Central memory CD4-positive, alpha-beta T cell (primary cell): ENCODE measurements at places on chromosomes 2 and 18.
A peak's percentile ranks its signal among the peaks of the same experiment; 100 is the strongest.

GRCh38 chr2:105582952-105583660 is 161.6 kb upstream of the NCK2 start:
- DNase-seq: no peak

DNA sequence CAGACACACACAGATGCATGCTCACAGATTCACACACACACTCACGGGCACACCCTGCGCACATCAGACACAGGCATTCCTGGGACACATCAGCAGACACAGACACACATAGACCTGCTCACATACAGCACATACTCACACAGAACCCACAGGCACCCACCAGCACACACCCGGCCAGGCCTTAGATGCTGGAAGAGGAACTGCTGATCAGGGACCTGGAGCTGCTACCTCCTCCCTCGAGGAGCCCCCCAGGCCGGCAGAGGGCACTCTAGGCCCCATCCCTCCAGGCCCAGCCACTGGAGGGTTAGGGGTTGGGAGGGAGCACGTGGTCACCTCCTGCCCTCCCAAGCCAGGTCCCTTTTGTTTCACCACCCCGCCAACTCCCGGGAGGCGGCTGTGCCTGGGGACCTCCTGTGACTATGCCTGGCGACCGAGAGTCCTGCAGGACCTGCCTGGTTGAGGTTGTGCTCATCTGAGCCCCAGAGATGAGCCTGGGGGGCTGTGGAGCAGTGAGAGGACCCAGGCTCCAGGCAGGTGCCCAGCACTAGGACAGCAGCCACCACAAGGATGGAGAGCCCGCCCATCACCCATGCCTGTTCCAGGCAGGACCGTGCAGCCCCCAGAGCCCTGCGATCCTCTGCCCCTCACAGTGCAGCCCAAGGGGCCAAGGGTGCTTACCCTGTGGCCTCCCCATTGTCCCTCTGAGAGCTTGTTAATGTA is 21.0 kb upstream of the PTMA start:
- DNase-seq: peak; percentile 51

DNA sequence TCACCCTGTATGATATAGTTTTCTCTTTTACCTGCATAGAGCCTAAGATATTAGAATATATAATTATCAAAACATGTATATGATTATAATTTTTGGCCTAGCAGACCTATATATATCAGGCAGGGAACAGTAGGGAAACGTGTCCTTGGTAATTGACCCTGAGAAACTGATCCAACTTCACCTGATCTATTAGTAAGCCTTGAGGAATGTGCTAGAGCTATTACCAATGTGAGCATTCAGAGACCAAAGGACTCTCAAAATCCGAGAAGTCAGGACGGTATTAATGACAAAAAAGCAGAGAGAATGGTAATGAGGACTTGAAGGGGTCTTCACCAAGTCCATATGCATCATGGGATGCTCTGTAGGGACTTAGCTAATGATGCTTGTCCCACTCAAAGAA is 571.9 kb downstream of the CPS1 start:
- no peak for DNase-seq

GRCh38 chr2:162123806-162124758 is 28.0 kb downstream of the GCG start:
- peak; percentile 53 for DNase-seq

GRCh38 chr2:60662781-60663180 is 93.3 kb upstream of the PAPOLG start:
- DNase-seq: no peak

- DNase-seq: no peak
Observed at GRCh38 chr18:59109375-59109774, 30.3 kb upstream of the SEC11C start.

DNA sequence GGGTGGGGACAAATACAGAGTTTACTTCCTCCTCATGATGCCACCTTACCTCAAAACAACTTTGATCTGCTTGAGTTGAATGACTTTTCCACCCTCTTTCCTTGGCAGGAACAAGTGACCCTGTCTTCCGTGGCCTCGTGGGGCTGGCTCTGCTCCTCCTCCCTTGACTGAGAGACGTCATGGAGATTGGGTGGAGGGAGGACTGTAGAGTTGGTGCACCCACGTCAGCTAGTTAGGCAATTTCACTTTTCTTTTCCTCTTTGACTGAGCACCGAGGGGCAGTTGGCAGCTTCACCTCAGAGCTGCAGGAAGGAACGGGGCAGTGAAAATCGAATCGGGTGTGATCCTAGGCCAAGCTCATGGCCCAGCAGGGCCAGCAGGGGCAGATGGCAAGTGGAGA is at the start of gene SP140:
SP140 (plus strand) TSS at position 251 of the 400 bp plus-strand sequence; CDS start at position 360, 109 bp downstream.
- DNase-seq: peak; percentile 88

- no peak for DNase-seq
Observed at GRCh38 chr2:143262389-143262788, 133.2 kb downstream of the ARHGAP15 start.

DNA sequence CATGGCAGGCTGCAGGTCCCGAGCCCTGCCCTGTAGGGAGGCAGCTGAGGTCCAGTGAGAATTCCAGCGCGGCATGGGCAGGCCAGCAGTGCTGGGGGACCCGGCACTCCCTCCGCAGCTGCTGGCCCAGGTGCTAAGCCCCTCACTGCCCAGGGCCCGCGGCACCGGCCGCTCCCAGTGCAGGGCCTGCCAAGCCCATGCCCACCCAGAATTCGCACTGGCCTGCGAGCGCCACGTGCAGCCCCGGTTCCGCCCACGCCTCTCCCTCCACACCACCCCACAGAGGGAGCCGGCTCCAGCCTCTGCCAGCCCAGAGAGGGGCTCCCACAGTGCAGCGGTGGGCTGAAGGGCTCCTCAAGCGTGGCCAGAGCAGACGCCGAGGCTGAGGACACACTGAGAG is 158.5 kb upstream of the ACVR2A start:
- no peak for DNase-seq

- no peak for DNase-seq
Observed at GRCh38 chr18:5167831-5168230, 29.2 kb downstream of the AKAIN1 start.

DNA sequence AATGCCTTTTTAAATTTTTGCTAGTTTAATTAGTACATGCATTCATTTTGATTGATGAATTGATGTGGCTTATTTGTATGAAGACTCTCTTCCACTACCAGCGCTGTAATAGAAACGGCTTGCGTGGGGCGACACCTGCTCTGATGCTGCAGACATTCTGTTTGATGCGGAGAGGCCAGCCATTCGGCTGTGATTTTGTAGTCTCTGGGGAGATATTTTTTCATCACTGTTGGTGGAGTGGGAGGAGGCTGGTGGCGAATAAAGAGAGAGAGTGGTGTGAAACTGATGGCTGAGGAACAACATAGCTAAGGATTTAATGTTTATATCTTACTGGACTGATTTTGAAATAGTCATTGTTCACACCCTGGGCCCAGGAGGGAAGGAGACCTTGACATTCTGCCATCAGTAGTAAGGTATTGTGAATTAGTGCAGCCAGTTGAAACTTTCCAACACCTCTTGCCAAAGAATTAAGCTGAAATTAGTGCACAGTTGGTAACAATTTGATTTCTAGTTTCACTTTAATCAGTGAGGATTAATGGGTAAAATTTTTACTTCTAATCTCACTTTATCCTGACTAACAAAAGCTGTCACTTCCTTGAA is 224.1 kb downstream of the MTX2 start:
- DNase-seq: no peak

- DNase-seq: peak; percentile 42
Observed at GRCh38 chr2:37892436-37893114, 32.5 kb upstream of the RMDN2 start.
